ENCODE measurements at places on chromosomes 16 and 17.
A peak's percentile ranks its signal among the peaks of the same experiment; 100 is the strongest.

GRCh38 chr16:84751947-84752346, 52.1 kb downstream of the USP10 start:
- DNase-seq = no peak

- DNase-seq = peak; percentile 82
Measured at GRCh38 chr17:16989230-16989952, 17.5 kb upstream of the TNFRSF13B start.

GRCh38 chr16:73614131-73614530, 566.2 kb upstream of the ZFHX3 start:
- DNase-seq = no peak

DNA sequence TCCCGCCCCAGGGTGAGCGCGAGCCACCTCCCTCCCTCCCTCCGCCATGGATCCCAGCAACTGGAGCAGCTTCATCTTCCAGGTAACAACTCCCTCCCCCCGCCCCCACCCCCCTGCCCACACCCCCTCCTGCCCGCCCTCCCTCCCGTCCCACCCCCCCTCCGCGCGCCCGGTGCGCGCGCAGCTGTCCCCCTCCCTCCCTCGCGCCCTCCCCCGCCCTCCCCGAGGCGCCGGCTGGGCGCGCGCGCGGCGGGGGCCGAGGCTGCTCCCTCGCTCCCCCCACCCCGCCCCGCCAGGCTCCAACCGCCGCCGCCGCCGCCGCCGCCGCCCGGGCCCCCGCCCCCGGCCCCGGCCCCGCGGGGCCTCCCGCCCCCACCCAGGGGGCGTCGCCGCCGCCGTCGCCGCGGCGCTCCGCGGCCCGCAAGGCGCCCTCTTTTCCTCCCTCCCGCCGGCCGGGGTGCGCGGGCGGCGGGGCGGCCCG, at the start of gene MAZ:
TSS of gene MAZ (plus strand) at position 431 of the 481 bp plus-strand sequence. CDS start 173 bp downstream, outside the sequence.
- peak; percentile 81 for DNase-seq

- DNase-seq = peak; percentile 12
Measured at GRCh38 chr17:27985306-27985705, 57.2 kb upstream of the NLK start.

GRCh38 chr17:39996162-39996561, 15.6 kb downstream of the PSMD3 start:
- DNase-seq = no peak

GRCh38 chr16:11396241-11397048, 51.2 kb downstream of the RMI2 start:
- peak; percentile 76 for DNase-seq

- no peak for DNase-seq
Measured at GRCh38 chr16:62392698-62393097, 356.5 kb upstream of the CDH8 start.

DNA sequence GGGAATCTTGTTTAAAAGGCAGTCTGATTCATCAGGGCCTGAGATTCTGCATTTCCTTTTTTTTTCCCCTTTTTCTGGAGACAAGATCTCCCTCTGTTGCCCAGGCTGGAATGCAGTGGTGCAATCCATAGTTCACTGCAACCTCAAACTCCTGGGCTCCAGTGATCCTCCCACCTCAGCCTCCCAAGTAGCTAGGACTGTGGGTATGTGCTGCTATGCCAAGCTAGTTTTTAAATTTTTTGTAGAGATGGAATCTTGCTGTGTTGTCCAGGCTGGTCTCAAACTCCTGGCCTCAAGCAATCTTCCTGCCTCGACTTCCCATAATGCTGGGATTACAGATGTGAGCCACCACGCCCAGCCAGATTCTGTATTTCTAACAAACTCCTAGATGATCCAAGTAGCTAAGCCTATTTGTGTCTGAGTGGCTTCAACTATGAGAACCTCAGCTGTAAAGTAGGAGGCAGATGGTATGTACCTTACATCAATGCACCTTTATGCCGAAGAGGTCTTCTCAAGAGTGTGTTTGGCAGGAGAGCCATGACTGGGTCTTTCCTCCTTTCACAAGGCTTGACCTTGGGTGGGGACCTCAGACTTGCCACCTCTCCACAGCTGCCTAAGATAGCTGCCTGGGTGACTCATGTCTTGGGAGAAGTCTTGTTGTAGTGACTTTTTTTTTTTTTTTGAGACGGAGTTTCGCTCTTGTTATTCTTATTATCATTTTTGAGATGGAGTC, 10.9 kb downstream of the LDAF1 start:
- no peak for DNase-seq

DNA sequence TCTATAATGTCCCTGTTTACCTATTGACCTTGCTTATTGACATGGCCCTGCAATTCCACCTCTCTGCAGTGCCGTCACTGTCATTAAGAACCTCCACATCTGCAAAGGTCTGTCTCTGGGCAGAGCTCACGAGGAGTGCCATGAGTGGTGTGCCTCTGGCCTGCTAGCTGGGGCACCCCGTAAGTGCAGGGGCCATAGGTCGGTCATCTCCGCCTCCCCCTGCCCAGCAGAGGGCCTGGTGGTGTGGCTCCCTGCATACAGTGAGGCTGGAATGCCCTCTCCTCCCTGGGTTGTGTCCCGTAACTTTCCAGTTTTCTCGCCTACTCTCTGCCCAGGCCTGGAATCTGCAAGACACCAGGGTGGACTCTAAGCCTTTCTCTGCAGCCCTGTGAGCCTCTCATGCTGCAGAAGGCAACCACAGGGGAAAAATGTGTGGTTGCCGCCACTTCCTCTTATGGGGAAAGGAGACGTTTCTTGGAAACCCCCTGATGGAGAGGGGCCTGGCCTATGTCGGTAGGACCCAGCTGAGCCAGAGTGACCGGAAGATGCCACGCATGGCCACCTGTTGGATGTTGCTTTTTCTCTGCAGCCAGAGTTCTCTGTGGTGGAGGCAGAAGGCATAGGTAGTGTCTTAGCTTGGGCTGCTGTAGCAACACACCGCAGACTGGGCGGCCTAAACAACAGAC, 2.7 kb upstream of the SNX20 start:
- peak; percentile 84 for DNase-seq

DNA sequence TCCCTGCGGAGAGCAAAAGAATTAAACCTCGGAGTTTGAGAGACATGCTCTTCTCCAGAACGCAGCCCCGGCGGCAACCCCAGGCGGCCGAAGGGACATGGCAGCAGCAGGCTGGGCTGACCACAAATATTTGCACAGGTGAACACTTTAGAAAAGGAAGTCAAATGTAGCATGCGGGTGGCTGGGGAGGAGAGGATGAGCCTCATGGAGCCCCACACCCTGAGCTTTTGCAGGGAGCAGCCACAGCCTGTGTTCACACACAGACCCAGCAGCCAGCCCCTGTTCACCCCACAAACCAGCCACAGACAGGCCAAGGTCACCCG, 17.8 kb downstream of the HS3ST6 start:
- DNase-seq = no peak

DNA sequence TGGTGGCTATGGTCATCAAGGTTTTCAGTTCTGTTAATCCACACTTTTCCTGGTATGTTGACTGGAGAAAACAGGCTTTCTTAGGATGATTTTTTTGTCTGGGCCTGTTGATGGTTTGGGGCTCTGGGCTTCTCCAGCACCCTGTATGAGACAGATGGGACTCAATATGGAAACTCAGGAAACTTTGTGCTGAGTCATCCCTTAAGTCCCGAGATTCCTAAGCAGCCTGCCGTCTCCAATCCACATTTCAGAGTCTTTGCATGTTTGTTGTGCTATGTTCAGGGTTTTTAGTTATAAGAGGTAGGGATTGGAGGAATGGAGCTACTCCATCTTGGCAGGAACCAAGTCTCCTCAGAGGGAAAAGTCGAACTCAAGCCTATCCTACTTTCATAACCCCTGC, 253.3 kb upstream of the FOXF1 start:
- no peak for DNase-seq

DNA sequence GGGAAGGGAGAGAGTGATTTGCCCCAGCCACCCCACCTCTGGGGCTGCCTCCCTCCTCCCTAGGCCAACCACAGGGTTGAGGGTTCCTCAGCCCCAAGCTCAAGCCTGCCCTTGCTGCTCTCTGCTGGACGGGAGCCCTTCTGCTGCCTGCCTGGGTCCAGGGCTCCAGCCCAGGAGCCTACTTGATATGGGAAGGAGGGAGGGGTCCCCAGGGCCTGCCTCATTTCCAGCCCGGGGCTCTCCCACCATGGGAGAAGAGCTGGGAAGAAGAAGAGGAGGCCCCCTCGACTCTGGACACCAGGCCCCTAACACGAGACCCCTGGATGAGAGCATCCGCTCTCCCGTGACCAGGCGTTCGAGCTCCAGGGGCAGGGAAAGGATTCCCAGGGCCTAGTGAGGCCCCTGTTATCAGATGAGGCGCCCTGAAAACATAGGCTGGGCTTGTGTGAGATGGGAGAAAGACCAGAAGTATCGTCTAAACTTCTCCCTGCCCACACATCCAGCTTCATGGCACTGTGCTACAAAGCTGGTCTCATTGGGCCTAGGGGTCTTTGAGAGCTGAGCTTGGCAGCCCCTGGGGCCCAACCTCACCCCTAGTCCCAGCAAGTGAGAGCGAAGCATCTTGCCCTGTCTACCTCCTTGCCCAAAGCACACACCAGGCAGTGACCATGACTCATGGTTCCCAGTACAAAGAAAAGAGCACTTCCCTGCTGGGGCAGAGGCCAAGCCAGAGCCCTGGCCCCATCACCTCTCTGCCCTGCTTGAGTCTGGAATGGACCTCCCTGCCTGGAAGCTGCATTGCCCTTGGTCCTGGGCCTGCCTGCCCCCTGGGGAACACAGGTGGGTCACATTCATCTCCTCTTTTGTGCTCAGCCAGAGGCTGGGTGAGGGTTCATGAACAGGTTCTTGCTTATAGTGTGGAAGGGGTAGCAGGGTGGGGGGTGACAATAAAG, 987 bp downstream of the SLC16A5 start:
- no peak for DNase-seq

DNA sequence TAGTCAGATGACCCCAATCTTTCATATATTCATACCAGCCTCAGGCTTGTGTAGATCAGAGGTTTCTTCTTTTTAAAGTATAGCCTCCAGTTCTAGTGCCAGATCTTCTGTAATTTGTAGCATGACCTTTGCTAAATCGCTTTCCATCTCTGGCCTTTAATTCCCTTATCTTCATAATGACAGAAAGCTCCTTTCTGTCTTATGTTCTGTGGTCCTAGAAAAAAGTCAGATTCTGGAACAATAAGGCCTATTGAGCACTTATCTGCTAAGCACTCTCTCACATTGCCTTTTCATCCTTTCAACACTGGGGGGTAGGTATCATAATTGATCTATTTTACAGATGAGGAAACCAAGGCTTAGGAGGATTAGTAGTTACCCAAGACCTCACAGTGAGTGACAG, 9.2 kb downstream of the CCL16 start:
- no peak for DNase-seq

DNA sequence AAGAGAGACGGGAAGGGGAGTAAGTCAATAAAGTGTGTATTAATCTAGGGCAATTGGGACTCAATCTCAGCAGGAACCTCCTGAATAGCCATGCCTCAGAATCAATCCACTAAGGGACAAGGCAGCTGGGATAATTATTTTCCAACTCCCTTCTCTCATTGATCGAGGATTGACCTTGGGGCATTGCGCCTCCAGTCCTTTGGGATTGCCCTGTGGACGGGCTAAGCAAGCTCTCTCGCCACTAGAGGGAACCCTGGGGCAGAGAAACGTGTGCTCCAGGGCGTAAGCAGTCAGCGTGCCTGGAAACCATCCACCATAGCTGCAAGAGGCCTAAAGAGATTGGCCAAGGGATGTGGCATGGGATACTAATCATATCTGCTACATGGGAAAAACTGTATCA, 53.9 kb upstream of the ERCC4 start:
- peak; percentile 13 for DNase-seq

DNA sequence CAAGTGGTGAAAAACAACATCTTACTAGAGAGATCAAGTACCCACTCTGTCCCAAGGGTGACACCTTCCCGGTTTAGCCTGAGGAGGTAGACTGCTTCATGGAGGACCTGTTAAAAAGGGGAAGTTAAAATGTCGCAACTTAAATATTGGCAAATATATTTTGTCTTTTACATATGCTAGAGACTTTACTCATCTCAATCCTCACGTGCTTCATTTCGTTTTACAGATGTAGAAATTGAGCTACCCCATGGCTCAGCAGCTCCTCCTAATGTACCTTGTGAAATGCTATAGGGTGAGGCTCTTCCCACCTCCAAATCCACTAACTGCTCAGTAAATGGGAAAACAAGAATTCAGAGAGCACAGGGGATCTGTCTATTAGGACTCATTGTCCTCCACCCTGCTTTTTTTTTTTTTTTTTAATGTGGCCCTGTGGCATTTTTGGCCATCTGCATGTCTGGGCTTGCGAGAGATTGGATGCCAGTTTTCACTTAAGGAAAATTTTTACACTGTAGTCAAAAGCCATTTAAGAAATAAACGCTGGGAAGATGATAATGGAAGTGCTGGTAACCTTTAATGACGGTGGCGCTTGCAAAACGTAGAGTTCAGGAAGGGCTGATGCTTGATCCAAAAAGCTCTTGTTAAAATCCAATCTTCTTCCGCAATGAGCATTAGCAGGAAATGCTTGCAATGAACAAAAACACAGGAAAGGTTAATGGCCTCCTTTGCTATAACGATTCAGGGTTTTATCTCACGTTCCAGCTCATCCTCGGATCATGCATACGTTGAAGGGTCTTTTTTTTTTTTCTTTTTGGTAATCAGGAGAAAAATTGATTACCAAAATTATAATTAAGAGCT, 39.8 kb downstream of the HSBP1 start:
- no peak for DNase-seq

DNA sequence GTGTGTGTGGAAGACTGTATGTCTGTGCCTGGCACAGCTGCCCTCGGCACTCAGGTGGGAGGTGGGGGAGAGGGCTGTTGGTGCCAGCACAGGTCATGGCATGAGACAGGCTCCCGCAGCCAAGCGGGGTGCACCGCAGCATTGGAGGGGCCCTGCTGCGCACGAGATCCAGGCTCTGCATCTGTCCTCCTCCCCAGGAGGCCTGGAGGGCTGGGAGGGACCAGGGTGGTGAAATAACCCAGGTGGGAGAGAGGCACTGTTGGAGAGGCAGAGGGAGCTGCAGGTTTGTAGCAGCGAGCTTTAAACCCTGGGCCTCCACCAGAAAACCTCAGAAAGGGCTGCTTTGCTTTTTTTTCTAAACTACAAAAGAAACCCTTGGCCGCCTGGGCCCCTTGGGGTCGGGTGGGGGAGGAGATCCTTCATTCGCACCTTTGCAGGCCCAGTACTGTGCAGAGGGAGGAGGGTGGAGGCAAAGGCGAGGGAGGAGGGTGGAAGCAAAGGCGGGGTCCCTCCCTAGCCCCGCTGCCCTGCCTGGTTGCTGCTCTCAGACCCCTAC, 241.7 kb downstream of the SEC14L1 start:
- DNase-seq = no peak

DNA sequence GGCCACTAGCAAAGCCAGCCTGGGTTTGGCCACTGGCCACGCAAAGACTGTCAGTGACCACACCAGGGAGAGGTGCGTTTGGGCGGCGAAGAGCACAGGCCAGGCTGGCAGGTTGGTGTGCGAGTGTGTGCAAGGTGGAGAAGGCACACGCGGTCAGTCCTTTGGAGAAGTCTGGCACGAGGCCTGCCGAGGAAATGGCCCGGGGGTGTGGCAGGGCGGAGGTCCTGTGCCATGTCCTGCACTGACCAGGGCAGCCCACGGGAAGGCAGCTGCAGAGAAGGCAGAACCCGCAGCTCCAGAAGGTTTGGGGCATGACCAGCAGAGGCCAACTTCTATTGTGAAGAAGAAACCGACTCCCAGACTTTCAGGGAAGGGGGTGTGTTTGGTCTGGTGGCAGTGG, 90.8 kb downstream of the ADCY9 start:
- no peak for DNase-seq

- DNase-seq = no peak
Measured at GRCh38 chr17:78208486-78208885, 5.6 kb upstream of the BIRC5 start.

GRCh38 chr16:12618515-12618914, 185.2 kb downstream of the CPPED1 start:
- DNase-seq = no peak

GRCh38 chr16:56603589-56603988, 4.8 kb upstream of the MT2A start:
- DNase-seq = no peak
